Stimulated activated CD8-positive, alpha-beta memory T cell treated with anti-CD3 and anti-CD28 coated beads, Interleukin-7, amount 100 ng/mL, for 48 hours (primary cell): ENCODE measurements at places on chromosomes 6 and 20.

DNA sequence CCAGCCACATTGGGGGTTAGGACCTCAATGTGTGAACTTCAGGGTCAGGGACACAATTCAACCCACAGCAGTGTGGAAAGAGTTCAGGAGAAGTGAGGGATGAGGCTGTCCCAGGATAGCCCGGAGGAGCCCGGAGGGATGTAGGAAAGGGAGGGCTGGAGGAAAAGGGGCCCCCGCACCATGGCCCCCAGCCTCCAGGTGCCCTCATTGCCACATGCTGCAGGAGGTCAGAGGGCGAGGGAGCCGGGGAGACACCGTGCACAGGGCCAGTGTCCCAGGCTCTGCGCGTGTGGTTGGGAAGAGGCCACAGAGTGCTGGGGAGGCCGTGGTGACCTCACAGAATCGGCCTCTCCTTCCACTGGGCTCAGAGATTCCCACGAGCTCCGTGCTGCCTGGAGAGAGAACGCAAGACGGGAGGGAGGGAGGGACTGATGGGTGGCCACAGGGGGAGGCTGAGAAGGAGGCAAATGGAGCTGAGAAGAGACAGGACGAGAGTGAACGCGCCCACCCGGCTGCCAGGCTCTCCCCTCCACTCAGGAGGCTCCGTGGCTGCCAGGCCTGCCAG, 215.1 kb downstream of the DLL1 start:
- no peak for DNase-seq

- DNase-seq: no peak
These were observed 60.3 kb downstream of the TSHZ2 start for GRCh38 chr20:53032478-53032932.

DNA sequence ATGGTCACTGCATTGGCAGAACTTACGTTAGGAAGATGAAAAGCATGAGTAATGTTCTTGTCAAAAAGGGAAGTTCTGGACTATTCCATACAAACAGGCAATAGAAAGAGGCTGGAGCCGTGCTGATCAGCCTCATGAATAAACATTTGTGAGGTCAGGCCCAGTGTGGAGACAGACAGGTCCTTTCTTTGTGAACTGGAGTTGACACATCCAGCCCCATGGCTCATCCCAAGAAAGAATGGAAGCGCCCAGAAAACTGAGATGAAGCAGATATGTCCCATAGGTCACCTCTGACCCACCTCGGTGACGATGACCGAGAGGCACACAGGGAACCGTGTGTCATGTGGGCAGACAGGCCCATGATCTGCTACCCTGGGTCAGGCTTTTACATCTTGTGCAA, 276.0 kb upstream of the SGK1 start:
- no peak for DNase-seq

DNA sequence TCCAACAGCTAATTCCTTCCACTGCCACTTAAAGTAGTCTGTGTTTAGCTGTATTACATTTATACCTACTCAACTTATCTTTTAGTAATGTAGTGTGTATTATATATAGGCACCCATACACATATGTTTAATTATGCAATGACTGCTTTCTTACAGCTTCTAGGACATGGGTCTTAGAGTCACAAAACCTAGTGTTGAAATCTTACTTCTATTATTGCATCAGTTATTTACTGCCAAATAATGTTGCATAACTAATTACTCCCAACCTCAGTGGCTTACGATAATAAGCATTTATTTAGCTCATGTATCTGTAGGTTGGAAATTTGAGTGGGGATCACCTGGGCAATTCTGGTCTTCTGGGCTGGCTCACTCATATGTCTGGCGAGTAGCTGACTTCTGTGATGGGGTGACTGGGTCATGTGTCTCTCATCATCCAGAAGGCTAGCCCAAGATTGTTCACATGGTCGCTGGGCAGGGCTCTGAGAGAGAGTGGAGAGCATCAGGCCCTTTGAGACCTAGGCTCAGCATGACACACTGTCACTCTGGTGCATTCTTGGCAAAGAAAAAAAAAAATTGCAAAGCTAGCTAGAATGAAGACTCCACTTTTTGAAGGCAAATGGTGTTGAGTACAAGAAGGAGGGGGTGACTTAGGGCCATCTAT, 187.0 kb downstream of the PLCB1 start:
- DNase-seq: no peak

- no peak for DNase-seq
These were observed 18.0 kb upstream of the RSPH3 start for GRCh38 chr6:159017757-159018559.

GRCh38 chr6:5751525-5752390, 255.0 kb downstream of the NRN1 start:
- DNase-seq: no peak
